T-helper 9 cell (primary cell): ENCODE measurements at places on chromosomes 2 and 18.

GRCh38 chr2:105383432-105384166 lies 15.3 kb downstream of the FHL2 start:
- no peak for DNase-seq

DNA sequence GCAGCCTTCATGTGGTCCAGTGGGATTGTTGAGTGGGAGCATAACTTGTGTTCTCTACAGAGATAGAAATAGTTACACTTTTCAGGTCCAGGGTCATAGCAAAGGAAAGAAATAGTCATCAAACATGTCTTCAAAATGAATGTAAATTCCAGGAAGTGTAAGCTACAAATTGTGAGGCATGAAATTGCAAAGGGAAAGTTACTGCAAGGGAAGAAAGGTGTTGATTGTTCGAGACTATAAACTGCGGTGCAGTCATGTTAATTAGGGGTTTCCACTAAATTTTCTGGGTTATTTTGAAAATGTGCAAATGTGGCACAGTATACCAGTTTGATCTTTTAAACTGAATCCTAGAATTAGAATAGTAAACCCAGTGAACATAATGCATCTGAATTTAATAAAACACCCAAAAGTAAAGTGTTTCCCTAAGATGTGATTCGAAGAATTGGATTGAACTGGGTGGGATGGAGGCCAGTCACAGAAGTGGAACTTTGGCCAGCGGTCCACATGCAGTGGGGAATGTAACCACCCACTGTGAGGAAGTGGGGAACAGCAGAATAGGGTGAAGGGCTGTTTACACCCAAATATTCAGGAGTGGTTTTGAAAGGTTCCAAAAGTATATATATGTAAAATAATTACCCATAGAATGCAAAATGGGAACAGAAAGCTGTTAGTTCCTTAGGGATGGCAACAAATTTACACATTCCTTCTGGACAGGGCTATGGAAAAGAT lies 126.5 kb upstream of the CCDC68 start:
- DNase-seq: no peak

DNA sequence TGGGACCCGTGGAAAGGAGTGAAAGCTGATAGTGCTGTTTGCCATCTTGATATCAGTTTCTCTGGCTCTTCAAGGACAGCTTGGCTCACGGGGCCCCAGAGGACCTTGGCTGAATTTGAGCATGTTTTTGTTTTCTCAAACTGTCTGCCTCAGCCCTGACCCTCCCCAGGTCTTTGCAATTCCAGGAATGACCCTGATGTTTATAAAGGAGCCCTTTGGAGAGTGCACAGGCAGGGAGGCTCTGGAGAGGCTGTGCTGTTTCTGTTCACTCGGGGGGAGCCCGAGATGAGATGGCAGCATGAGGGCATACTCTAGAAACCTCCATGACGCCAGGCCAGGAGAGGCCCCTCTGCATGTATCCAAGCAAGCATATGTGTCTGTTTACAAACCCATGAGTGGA lies 16.4 kb downstream of the IGFBP2 start:
- no peak for DNase-seq

- DNase-seq: no peak
These were observed 77.5 kb downstream of the OSBPL6 start for GRCh38 chr2:178271629-178272333.

- no peak for DNase-seq
These were observed 11.3 kb upstream of the PPP3R1 start for GRCh38 chr2:68263632-68264031.

DNA sequence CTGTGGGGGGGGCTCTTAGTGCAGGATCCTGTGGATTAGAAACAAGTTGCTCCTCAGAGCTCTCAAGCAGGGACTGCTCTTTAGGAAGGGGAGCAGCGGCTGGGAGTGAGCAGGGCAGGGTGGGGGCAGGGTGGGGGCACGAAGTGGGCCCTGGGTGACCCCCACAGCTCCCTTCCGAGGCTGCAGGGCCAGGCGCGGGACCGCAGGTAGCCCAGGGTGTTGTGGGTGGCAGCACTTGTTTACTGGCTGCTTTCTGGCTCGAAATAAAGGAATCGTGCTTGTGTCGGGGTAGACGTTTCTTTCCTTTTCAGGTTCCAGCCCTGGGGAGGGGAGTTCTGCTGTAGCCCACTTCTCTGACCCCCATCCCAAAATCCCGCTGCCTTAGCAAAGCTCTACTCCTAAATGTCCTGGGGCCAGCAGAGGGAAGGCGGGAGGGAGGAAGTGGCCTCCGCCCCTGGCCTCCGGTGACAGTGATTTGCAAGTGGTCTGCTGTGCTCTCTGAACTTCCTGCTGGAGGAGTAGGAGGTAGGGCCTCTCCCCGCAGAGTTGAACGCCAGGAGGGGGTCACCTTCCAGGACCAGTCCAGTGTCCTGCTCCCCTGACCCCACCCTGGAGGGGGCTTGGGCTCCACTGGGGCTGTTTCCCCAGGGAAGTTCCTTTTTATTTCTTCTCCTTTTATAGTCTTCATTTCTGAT lies 8.3 kb downstream of the NEU4 start:
- no peak for DNase-seq

- no peak for DNase-seq
These were observed 4.8 kb downstream of the NEU4 start for GRCh38 chr2:241813644-241814392.

- peak; percentile 22 for DNase-seq
These were observed 23.7 kb downstream of the TMEM127 start for GRCh38 chr2:96241900-96242611.

- peak; percentile 38 for DNase-seq
These were observed 753 bp downstream of the ITPRIPL1 start for GRCh38 chr2:96325884-96326255.

DNA sequence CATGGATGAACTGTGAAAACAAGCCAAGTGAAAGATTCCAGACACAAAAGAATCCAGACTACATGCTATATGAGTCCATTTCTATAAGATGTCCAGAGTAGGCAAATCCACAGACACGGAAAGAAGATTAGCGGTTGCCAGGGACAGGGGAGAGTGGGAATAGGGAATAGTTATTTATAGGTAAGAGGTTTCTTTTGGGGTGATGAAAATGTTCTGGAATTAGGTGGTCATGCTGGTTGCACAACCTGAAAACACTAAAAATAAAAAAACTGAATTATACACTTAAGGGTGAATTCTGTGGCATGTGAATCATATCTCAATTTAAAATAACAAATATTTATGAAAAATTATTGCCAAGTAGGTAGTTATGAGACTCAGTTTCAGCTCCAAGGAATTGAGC lies 168.4 kb downstream of the LTBP1 start:
- DNase-seq: no peak

GRCh38 chr2:56224316-56224715 lies 40.5 kb downstream of the CCDC85A start:
- DNase-seq: no peak

GRCh38 chr2:21268197-21268877 lies 144.6 kb downstream of the TDRD15 start:
- DNase-seq: no peak

DNA sequence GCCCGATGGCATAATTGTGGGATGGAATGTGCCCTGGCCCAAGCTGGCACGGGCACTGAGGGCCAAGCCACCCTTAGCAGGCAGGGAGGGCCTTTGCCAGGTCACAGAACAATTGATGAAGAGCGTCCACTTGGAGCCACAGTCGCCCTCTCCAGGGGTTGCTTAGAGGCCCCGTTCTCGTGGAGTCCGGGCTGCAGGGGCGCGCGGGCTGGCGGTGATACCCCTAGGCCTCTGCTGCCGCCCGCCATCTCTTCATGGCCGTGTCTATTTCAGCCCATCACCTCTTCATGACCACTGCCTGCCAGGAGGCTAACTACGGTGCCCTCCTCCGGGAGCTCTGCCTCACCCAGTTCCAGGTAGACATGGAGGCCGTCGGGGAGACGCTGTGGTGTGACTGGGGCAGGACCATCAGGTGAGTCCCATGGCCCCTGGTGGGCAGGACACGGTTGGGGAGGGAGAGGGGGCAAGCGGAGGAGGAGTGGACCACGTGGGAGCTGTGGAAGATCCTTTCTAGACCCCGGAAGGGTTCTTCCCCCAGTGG lies 17.6 kb downstream of the RAMP1 start:
- no peak for DNase-seq

DNA sequence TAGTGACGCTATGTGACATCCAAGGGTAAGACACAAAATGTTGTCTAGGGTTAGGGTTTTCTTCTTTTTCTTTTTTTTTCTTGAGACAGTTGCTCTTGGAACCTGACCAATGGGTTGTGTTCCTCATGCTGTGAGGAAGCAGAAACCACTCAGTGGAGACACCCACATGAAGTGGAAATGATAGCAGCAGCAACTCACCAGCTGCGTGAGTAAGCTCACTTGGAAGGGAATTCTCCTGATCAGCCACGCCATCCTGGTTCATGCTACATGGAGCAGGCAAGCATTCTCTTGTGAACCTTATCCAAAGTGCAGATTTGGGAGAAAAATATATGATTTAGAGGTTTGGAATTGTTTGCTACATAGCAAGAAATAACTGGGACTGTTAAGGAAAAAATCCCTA lies 863.7 kb downstream of the EPHA4 start:
- no peak for DNase-seq

DNA sequence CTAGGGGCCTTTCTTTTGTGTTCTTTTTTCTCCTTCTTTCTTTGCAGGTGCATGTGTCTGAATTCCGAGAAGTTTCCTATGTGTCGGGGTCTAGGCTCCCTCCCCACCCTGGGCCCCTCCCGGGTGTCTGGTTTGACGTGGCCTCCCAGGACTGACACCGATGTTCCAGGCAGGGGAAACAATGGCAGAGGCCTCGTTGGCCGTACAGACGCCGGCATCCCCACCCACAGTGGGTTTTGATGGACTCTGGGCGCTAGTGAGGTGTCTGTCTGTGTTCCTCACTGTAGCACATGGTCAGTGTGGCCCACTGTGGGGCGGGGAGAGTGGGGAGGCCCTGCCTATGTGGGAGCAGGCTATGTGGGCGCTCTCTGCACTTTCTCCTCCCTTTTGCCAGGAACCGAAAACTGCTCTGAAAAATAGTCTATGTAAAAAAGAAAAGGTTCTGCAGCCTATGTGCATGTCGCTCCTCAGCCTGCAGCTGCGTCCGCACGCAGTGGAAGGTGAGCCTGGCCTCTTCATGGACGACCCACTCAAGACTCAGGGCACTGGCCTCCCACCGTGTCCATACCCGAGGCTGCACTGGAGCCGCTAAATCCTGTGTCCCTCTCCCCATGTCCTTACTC lies 90.9 kb upstream of the ASB18 start:
- no peak for DNase-seq

DNA sequence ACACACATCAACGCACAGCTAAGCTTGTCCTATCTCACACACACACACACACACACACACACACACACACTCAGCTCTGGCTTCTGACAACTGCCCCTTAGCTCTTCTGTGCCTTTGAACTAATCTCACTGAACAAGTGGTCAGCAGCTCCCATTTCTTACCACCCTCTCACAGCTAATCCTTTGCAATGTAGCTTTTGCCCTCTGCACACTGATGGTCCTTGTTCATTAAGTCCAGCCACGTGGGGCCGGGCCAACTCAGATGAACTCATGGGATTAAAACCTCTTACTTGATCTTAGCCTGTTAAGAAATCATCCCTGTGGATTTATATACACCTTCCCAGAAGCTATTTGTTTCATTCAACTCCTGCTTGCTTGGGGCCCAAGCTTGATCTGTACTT lies 36.6 kb downstream of the DPYSL5 start:
- no peak for DNase-seq

DNA sequence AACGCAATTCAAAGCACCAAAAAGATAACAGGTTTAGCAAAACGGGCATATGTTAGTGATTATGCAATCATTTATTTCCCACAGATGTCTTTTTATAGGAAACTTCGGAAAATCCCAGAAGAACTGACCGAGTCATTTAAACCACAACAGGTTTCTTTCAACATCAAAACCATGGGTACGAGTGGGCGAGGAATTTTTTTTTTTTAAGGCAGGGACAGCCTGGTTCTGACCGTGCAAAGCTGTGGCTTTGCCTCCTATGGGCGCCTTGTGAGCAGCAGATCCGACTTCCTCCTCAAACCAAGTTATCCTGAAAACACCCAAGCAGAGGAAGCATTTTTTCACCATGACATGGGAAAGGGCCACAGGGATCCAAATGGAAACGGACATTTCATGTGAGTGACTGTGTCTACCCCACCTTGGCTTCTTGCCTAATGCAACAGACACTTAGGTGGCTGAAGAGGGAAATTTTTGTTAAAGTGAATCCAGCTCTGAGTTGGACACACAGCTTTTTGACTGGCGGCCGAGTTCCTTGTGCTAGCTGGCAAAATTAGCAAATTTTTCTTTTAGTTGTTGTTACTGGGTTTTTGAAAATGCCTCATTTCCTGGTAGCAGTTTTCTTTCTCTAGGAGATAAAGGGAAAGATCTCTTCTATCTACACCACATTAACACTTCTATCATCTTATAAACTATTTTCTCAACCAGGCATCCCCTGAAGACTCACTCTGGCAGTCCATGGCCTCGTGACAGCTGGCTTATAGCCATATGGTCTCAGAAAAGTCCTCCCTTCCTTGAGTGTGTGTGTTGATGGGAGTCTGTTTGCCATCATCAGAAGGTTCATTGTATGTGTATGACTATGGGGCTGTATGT lies 487.4 kb upstream of the ZEB2 start:
- no peak for DNase-seq

DNA sequence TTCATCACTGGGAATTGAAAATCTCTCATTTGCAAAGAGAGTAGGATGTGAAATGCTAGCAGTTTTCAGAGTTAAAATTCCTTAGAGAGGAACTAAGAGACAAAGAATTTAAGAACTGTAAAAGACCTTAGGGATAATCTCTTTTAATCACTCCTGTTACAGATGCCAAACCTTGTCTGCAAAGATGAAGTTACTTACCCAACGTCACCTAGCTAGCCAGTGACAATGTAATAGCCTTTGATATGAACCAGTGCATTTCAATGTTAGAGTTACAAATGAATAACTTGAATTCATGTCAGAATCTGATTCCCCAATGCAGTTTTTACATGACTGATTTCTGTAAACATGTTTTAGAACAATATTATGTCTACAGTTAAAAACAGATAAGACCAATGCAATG lies 190.1 kb downstream of the LRP1B start:
- no peak for DNase-seq

GRCh38 chr2:43224571-43225092 lies 1.8 kb downstream of the ZFP36L2 start:
- peak; percentile 29 for DNase-seq

GRCh38 chr2:224832207-224832606 lies 116.0 kb upstream of the CCDC195 start:
- DNase-seq: no peak

DNA sequence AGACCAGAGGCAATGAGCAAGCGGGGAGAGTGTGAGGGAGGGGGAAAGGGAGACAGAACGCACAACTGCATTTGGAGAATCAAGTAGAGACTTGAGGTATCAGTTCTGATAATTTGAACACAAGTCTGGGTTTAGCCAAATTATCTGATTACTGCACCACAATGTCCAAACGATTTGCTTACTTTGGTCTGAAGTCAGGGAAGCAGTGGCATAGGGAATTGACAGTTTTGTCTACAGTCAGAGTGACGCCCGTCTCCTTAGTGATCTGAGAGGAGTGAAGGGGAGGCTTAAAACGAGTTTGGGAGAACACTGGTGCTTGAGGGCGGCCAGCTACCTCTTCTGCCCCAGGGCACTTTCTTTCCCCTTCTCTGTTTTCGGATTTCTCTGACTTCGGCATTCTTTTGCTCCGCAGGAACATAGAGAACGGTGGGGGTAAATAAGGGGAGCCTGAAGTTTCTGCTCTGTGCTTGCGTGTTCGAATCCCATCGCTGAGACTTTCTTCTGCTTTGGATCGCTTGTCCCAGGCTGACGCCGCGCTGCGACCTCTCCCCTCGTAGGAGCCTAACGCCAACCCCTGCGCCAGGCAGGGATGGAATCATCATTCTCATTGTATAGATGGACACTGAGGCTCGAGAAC lies 2.9 kb upstream of the DLX2 start:
- DNase-seq: no peak
